Stimulated activated CD8-positive, alpha-beta memory T cell treated with anti-CD3 and anti-CD28 coated beads, Interleukin-7, amount 100 ng/mL, for 24 hours (primary cell): ENCODE measurements at places on chromosomes 4 and X.

- DNase-seq = no peak
These were observed 17.6 kb downstream of the TBL1X start for GRCh38 chrX:9482408-9482807.

DNA sequence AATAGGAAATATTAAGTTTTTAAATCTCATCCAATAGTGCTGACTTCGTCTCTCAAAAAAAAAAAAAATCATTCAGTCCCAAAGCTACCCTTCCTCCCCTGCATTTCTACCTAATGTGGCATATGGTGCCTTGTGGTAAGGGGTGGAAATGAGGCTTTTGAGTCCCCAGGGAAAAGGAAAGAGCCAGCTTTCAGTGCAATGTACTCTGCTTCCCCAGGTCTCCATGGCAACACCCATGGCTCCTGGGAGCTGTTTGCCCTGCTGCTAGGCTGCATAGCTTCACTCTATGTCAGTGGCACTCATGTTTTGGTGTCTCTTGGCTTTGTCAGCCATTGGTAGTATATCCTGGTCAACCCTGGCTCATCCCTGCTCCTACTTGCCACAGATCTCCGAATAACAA lies 175.9 kb downstream of the SLC39A8 start:
- DNase-seq = no peak

- no peak for DNase-seq
These were observed 145.5 kb downstream of the NWD2 start for GRCh38 chr4:37389967-37390580.

- no peak for DNase-seq
These were observed 40.1 kb upstream of the HELT start for GRCh38 chr4:184978211-184978610.

GRCh38 chr4:42513748-42514492 lies 116.6 kb downstream of the SHISA3 start:
- no peak for DNase-seq

DNA sequence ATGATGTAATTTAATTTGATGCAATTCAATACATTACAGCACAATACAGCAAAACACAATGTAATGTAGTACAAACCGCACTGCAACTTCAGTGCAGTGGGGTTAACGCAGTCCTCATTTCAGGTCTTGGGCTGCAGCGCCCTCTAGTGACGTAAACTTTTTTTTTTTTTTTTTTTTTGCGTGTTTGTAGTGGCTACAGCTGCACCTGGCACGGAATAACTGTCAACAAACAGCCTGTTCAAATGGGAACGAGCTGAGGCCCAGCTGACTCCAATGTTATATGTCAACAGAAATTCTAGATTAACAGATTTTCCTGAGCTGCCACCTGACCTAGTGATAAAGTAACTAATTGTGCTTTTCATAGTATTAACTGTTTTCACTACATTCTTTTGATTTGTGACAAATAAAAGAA lies 33.5 kb upstream of the RASSF6 start:
- DNase-seq = no peak

- no peak for DNase-seq
These were observed 91.4 kb upstream of the TTC29 start for GRCh38 chr4:147037069-147037468.

GRCh38 chr4:3074846-3075651 lies 568 bp downstream of the HTT start:
- DNase-seq = no peak

- DNase-seq = no peak
These were observed 46.1 kb upstream of the FAM9C start for GRCh38 chrX:13090339-13091110.

GRCh38 chr4:44165938-44166337 lies 282.7 kb downstream of the KCTD8 start:
- no peak for DNase-seq

DNA sequence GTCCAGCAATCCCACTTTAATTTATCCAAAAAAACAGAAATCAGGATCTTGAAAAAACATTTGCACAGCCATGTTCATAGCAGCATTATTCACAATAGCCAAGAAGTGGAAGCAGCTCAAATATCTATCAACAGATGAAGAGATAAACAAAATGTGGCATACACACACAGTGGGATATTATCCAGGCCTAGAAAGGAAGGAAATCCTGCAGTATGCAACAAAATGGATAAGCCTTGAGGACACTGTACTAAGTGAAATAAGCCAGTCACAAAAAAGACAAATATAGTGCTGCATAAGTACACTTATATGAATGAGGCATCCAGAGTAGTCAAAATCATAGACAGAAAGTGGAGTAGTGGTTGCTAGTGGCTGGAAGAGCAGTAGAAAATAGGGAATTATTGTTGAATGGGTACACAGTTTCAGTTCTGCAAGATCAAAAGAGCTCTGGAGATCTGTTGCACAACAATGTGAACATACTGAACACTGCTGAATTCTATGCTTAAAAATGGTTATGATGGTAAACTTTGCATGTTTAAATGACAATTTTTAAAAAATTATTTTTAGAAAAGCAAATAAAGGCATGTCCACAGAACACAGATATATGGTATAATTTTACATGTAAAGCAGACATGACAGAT lies 25.6 kb downstream of the CHM start:
- DNase-seq = no peak

DNA sequence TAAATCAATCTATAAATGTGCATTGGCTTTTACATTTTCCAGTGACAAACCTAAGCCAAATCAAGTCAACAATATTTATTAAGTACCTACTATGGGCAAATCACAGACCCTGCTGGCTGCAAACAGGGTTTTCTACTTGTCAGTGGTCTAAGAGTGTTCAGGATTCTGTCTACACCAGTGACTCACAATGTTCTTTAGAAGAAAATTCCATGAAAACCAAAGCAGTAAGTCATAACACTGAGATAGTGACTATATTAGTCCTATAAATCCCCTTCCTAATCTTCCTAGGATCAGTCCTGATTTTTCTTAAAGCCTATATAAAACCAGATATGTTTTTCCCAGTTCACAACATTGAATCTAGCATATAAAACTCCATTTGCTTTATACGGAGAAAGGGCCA lies 69.7 kb downstream of the PPP3CA start:
- DNase-seq = no peak

DNA sequence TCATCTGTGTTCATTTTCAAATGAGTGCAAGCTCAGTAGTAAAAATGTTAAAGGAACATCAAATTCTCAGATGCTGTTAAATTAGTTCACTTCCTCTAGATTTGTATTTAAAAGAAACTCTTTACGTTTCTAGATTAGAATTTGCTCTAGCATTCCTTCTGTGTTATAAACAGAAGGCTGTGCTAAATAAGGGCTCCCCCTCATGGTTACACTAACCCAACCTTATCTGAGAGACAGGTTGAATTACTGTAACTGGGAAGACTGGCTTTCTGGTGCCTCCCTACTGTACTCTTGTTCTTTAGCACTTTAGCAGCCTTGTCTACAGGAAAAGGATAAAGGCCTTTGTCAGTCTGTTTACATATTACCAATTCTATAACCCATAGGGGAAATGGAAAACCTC lies 56.8 kb downstream of the RXFP1 start:
- no peak for DNase-seq

GRCh38 chr4:23999714-24000469 lies 110.0 kb upstream of the PPARGC1A start:
- no peak for DNase-seq

DNA sequence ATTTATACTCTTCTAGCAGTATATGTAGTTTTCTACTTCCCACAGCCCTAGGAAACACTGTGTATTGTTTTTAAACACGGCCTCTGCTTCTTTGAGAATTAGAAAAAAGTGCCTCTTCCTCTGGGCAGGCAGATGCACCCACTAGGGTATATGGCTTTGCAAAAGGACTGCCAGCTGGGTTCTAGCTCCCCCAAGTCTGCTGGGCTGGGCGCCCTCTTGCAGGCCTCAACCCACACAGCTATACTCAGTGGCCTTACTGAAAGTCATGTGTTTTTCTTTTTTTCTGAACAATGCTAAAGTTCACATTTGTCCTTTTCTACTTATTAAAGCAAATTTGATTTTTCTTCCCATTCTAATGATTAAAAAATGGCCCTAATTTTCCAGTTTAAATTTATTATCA lies 35.5 kb upstream of the BMPR1B start:
- no peak for DNase-seq

DNA sequence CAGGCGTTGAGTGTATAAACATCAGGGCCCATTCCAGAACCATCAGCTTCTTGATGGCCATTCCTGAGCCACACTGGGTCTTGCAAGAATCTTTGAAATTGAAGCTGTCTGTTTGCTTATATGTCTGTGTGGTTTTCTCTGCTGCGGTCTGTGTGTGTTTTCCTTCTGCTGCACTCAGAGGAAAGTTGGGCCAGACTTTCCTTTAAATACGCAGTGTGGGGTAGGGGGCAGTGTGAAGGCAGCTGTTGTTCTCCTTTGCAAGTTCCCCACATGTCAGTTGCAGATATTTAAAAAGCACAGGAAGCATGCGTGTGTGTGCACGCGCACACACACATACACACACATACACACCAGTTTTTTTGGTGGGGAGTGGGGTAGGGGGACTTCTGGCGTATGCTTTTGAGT lies 32.1 kb downstream of the CCKAR start:
- DNase-seq = no peak

DNA sequence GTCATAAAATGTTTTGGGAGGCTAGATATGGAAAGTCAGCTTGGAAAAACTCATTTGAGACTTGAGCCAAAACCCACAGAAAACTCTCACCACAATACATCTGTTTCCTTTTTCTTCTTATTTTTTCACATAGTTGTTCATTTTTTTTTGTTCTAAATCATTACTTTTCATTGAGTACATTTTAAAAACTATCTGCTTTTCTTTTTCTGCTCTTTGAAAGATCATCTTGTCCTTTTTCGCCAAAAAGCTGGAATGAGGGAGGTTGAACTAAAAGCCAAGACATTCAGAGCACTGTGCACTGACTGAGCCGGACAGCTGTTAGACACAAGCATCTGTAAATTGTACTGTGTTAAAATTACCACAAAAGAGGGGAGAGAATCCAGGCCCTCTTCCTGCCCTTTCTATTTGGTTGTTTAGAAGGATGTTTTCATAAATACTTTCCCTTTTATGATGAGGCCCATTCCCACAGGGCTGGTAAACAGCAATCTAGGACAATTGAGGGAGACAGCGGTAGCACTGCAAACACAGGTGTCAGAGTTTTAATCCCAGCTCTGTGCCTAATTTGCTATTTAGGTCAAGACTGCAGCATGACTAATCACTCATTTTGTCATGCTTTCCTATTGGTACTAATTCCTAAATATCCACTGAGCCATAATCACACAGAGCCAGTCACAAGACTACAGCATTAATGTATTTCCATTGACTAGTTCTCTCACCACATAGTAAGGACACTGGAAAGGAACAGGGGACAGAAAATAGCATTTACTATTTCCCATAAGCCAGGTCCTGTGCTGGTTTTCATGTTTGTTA lies 7.3 kb upstream of the RNF150 start:
- no peak for DNase-seq

DNA sequence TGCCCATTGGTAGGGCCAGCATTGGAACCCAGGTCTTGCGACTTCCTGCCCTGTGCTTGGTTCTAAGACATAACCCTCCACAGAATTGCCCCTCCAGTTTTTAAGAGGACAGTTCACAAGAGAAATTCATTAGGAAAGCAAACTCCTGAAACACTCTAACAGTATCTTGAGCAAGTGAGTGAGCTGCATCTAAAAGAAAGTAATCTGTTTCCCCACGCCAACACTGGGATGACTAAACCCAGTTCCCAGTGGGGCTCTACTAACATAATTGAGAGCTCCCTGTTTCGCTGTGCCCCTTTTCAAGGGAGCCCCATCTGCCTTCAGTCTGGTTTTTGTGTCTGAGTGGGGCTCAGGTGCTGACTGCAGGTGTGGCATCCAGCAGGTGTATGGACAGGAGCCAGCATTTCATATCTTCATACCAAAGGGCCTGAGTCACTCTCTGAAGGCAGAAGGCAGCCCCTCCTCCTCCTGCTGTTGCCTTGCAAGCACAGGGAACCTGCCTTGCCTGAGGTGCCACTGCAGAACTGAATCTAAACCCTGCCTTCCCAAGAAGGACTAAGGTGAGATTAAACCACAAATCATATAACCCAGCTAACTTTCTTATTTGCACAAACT lies 8.0 kb downstream of the AMOT start:
- no peak for DNase-seq

- DNase-seq = no peak
These were observed 218.7 kb upstream of the SPOCK3 start for GRCh38 chr4:167452922-167453430.

- DNase-seq = no peak
These were observed 236.0 kb downstream of the FAT4 start for GRCh38 chr4:125550769-125551168.

DNA sequence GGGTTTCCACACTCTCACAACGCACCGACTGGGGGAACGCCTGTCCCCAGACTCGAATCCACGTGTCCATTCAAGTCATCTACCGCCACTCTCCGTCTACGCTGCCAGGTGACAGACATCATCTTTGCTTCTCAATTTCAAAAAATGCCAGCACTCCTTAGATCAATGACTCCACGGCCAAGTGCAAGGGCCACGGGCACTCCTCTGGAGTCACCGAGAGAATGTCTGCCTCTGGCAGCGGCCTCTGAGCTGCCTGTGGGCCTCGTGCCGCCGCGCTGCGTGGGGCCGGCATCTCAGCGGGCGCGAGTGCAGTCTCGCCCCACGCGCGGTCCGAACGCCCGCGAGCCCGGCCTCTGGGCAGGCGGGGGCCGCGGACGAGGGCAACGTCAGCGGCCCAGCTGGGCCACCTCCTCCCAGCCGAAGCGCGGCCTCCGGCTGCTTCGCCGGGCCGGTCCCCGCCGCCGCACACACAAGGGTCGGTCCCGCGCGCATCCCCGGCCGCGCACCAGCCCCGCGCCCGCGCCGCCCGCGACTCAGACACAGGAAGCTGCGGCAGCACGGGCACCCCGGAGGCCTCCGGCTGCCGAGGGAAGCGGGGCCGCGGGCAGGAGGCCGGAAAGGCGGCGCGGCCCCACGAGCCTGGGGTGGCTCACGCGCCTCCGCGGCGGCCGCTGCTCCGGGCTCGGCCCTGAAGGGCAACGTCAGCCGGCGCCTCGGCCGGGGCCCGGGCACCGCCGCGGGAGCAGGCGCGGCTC lies 450 bp downstream of the ACSL1 start:
- DNase-seq = no peak

GRCh38 chr4:101284546-101284945 lies 62.8 kb downstream of the PPP3CA start:
- DNase-seq = no peak

DNA sequence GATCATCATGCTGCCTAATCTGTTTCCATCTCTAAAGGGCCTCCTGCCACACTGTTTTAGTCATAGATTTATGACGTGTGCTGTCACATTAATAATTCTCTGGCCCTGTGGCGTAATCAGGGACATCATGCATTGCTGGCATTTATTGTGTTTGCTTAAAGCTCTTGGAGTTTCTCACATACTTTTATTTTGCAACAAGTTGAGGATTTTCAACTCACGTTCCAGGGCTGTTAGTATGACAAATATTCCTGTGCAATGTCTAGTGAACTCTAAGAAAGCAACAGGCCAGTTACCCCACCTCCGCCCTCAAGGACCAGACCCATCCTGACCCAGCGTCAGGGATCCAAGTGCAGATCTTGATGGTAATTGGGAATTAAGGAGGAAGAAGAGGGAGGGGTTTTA lies 7.8 kb upstream of the PIGA start:
- DNase-seq = no peak

- no peak for DNase-seq
These were observed 109.1 kb downstream of the PTTG2 start for GRCh38 chr4:38069271-38069760.

GRCh38 chrX:48935301-48935670 lies 16.5 kb upstream of the PIM2 start:
- no peak for DNase-seq
